HS-27A (cell line): ENCODE measurements at places on chromosomes 4 and X.

DNA sequence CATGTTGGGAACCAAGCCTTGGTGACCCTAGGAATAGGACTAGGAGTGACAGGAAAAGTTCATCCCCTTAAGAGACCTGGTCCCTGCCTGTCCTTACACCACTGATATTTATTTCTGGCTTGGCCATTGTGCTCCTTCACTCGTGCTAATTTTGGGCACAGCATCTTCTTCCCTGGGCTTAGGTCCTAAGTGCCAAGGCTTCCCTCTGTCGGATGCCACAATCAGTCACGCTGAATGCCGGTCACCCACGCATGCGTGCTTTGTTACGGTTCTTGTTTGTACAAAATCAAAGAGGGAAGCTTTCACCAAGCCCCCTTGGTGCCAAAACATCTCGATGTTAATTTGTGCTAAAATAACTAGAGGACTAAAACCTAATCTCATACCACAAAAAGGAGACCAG, 17.4 kb upstream of the MAP3K15 start:
- no peak for DNase-seq

DNA sequence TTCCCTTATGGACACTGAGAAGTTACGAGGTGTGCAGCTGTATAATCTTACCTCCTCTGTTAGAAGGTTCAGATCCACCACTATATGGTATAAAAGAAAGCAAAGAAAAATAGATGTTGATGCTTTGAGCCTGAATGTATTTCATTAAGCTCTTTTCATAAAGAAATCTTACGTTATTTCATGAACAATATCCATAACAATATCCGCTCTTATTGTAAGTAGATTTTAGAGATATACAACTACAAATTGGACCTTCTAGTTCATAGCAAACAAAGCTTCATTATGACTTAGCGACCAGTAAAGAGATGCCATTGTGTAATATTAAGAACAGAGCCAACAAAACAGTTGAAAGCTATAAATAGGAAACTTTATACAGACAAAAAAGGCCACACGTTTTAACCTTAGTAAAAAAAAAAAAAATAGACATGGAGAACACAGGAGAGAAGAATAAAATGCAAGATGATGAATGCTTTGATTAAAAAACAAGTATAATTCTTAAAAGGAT, 203.6 kb downstream of the PDGFC start:
- no peak for DNase-seq

DNA sequence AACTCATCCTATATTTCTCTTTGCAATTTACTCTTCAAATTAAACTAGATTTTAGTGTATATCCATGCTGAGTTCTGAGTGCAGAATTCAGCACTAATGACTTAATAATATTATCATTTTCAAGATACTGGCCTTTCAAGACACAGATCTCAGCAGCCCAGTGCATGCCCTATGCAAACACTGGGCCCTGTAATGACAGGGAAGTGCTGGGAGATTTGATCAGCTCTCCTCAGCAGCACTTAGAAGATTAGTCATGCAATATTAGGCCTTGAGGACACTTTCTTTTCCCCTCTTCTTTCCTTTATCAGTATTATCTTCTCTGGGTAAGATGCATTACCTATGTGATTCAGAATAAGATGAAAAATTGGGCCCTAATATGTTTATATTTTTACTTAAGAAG, 207.1 kb downstream of the PPP3CA start:
- no peak for DNase-seq

DNA sequence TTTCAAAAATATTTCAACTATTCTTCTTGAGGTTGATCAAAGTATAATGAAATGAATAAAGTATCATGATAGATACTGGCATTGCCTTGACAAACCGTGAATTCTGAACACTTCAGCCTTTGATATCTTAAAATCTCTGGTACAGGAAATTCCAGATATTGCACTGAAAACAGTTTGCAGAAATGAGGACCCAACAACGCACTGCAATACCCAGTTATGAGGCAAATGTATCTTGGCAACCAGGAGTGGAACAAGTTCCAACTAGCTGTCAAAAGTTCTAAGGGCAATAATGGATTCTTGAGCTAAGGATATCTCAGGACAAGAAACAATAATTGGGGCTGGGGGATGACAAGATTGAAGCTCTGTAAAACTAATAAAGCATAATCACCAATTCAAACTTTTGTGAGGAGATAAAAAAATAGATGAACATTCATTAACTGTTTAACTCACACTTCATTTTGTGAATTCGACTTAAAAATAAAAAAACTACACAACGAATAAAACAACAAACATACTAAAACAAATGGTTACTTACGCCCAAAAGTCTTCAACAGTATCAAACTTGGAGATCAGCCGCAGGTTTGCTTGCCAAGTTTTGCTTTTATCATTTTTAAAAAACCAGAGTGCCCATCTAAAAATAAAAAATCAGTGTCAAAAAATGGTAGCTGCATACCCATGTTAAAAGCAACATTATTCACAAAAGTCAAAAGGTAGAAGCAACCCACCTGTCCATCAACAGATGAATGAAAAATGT, 38.1 kb downstream of the EIF4E start:
- DNase-seq = no peak

DNA sequence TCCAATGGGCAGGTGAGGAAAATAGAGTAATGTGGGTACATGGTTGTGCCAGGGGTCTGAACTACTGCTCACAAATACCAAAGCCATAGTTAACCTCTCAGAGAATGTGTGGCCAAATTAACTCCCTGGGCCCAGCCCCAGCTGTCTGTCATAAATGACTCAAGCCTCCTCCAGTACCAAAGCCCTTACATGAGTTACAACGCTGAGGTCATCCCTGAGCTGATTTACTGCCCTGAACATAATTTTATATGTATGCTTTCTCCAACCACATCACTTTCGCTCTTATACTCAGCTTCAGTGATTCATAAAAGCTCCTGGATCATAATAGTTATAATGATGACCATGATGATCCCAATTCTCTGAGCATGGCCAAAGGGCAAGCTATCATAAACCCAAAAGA, 283.9 kb downstream of the NKX6-1 start:
- DNase-seq = no peak

DNA sequence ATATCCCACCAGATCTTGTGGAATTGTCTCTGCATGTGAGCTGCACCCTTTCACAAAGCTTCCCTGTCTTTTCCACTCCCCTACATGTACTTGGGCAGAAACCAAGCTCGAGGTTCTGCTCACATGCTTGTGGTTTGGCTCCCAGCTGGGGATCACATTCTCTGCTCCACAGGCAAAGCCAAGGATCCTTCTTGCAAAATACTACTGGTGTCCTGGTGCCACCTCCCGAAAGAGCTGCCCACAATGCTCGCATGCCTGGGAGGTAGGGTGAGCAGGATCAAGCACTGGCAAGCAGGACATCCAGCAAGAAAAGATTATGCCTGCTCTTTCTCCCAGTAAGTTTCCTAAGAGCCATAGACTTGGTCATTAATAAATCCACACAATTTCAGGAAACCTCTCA, 45.1 kb upstream of the PPARGC1A start:
- DNase-seq = peak; percentile 22

DNA sequence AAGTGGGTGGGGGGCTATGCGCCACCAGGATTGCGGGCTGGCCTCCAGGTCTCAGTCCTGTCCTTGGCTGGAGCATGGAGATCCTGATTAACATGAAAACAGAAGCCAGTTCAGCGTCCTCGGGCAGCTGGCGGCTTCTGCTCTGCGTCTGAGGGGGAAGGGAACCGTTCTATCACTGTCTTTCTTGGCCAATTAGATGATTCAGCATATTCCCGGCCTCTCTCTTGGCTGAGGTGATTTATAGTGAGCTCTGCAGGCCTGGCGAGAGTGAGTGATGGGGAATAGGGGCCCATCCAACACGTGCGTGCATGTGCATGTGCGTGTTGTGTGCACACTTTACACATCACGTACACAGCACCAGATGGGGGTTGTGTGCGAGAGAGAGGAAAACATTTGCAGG, 145.8 kb upstream of the ATP6AP2 start:
- no peak for DNase-seq

DNA sequence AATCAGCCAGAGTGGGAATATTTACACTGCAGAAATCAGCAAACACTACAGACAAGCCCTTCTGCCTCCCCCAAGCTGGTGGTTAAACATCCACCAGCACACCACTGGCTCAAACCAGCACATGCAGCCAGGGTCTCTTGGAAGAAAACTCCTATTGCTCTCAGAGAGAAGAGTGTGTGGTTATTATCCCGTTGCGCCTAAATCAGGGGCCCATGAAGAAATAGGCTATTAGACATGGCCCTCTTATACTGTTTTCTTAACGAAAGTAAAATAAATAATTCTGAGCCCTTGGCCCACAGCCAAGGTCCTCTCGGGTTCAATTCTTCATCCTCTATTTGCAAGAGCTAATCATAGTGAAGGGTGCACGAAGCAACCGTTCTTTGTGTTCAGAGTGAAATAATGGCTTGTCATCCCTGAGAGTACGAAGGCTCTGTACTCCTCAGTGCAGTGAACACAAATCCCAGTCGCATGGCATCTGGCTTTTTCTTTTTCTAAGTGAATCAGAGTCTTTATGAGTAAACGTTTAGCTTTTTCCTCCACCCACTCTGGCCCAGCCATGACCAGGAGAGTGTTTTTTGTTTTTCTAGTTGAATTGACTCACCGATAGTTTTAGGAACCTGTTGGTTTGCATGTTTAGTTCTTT, 33.4 kb upstream of the RBM47 start:
- no peak for DNase-seq

DNA sequence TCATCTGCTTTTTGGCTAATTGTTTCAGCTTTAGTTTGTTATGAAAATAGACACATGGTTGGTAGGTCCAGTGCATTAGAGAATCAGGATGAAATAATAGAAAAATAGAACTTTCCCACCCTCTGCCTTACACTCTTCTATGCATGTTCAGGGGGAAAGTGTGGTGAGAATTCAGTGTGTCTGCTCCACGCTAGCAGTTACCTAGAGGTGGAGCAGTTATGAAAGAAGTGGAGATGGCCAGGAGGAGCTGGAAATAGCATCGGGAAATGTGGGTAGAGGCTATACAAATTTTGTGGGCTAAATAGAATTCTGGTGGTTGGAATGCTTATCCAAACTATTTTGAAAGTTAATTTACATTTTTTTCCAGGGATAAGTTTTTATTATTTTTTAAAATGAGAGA, 91.4 kb upstream of the MAD2L1 start:
- no peak for DNase-seq

- DNase-seq = no peak
These were observed 367.6 kb upstream of the AGA start for GRCh38 chr4:177809791-177810190.

DNA sequence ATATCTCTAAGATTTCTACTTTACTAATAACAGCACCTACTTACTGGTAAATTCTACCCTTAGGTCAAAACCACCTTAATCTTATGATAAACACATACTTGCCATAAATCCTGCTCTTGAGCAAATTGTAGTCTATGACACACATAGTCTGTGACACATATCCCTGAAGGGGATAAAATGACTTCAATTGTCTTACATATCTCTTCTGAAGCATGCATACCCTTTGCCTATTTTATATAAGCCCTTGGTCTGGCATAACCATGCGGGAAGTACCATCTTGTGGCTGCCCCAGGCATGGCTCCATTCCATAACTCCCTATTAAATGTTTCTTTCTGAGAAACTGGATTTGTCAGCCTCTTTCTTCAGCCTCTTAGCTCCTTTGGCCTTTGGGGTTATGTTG, 248.9 kb downstream of the SLC7A11 start:
- DNase-seq = no peak

- DNase-seq = no peak
These were observed 46.2 kb downstream of the SEL1L3 start for GRCh38 chr4:25816591-25817058.

- no peak for DNase-seq
These were observed 153.1 kb downstream of the NPNT start for GRCh38 chr4:106048250-106048971.

GRCh38 chr4:72446353-72447055, 122.5 kb downstream of the ADAMTS3 start:
- no peak for DNase-seq

DNA sequence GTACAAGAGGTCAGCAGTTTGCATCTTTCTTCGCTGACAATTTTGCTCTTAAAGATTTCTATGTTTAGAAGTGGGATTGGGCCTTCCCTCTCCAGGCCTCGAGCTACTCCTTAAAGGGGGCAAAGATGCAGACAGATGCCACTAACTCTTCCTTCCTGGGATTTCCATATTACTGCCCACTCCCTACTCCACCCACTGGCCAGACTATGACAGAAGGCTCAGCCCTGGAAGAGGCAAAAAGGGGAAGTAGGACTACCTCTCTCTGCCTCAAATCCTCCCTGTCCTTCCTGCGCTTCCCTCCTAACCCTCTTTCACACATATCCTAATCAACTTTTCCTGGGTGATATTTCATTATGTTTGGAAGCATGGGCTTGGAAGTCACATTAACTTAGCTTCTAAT, 58.3 kb downstream of the EVC2 start:
- no peak for DNase-seq

- DNase-seq = no peak
These were observed 23.0 kb downstream of the GRXCR1 start for GRCh38 chr4:42915484-42915883.

DNA sequence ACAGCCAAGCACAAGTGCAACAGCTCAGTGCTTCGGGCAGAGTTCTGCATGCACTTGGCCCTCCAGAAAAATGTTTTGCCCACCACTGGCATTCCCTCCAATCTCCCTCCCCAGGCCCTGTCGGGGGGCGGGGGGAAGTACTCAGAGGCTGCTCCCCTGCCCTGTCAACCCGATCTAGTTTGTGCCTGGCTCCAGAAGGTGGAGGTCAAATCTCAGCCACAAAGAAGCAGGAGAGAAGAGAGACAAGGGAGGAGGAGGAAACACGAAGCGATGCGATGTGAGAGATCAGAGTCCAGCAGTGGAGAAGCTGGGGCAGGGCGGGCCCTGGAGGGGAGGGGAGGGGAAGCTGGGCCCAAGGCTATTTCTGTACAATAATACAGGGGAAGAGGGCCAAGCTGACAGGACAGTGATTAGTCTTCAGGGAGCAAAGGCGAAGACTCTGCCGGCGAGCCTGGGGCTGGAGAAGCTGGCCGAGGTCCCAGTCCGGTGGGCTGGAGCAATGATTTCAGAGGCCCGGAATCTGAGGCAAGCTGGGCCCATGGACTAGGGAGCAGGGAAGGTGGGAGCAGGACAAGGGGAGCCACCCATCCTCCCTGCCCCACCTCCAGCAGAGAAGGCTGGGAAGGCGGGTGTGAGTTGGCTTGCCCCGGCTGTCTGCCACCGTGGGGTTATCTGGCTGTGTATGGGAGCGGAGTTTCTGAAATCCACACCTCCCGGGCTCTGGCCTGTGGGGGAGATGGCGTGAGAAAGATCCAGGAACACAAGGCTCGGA, 167.1 kb downstream of the EFNB1 start:
- DNase-seq = no peak

GRCh38 chr4:163959932-163960331, 465.4 kb downstream of the TMA16 start:
- DNase-seq = no peak

DNA sequence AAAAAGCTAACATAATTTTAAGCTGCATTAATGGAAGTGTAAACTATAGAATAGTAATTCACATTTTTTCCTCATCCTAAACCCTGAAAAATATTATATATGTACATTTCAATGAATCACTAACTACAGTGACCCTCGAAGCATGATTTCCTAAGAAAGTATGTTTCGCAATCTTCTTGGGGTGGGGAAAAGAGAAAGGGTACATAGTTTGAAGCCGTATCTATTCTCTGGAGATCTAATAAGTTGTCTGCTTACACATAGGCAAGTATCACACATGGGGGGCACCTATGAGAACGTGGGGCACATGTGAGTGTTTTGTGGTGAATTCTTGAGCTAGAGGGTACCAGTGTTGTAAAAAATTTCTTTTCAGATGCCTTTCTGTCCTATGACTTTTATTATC, 71.2 kb downstream of the JADE1 start:
- DNase-seq = no peak
